ENCODE measurements at places on chromosomes 12 and 14.
A peak's percentile ranks its signal among the peaks of the same experiment; 100 is the strongest.

DNA sequence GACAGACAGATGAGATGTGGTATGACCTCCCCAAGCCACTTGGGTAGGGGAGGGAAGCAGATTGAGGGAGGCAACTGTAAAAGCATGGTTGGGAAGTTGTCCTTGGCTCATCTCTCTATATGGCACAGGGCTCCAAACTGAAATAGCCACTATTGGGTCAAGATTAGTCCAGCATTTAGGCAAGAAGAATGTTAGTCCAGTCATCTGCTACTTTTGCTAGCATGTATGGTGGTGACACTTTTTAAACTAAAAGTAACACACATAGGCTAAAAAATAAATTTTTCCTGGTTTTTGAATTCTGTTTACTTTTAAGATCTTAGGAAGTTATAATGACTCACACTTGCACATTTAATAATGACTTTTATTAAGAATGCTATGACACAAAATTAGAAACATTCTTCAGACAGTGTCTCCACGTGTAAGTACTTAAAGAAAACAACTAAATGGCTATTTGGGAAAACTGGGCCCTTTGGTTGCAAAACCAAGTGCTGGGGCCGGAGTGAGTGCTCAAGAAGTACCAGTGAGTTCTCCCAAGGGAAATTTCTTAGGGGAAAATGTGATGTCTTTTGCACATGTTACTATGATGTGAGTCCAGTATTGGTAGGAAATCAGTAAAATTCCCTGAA, 179.1 kb upstream of the HIF1A start:
- no peak for DNase-seq

- no peak for DNase-seq
These were observed 97.1 kb downstream of the SLC38A6 start for GRCh38 chr14:61077951-61078720.

DNA sequence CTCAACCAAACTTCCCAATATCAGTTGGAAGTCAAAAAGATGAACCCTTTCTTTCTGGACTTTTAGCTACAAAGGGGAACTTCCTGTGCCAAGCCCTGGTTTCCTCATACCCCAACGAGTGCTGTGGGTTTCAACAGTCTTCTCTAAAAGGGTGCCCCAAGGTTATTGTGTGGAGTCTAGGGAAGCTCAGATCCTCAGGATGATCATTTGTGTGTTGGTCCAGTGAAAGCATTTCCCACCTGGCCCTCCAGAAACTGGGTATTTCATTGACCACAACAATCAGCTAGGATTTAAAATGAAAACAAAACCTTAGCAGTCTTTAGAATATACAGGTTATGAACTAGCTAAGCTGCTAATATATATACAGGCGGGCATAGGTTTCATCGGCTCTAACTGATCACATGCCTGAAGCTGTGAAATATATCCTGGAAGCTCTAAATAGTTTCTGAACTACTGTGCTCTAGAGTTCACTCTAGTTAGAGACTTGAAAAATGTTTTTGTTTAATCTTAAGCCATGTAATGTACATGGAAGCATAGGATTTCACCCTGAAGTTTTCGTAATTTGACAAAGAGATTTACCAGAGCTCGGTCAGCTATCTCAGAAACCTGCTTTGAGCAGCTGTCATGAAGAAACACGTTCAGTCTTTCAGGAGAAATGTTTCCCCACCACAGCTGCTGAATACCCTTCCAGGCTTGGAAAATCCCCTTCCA, 29.6 kb downstream of the P2RX4 start:
- DNase-seq = no peak

GRCh38 chr14:77151918-77152588, 10.5 kb upstream of the ZDHHC22 start:
- DNase-seq = peak; percentile 39

DNA sequence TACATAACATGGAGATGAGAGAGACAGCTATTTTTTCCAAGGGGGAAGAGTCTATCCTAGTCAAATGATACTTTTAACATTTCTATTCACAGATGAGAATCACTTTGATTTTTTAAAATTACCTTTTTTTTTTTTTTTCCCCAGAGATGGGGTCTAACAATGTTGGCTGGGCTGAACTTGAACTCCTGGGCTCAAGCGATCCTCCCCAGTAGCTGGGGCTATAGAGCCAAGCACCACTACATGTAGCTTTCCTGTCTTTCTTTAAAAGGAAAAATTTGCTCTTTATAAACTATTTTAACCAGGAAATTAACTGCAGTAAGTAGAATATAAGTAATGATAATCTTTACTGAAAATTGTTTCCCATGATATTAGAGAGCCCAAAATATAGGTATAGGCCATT, 3.3 kb downstream of the PRICKLE1 start:
- no peak for DNase-seq

GRCh38 chr14:44979273-44979672, 17.3 kb downstream of the TOGARAM1 start:
- DNase-seq = no peak

DNA sequence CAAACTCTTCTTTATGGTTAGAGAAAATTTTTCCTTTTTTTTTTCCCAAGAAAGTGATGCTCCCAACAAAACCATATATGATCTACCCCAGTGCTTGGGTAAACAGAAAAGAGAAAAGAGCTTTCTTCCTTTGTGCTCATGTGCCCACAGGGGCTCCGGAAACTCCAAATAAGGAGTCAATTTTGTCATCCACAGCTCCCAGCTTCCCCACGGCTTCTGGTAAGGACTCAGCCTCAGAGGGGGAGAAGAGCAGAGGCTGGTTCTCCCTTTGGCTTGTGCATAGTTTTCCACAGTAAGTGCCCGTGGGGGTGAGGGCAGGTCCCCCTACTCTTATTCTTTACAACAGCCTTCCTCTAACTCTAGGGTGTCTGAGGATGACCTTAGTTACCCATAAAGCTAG, 13.3 kb upstream of the RGS6 start:
- peak; percentile 69 for DNase-seq

DNA sequence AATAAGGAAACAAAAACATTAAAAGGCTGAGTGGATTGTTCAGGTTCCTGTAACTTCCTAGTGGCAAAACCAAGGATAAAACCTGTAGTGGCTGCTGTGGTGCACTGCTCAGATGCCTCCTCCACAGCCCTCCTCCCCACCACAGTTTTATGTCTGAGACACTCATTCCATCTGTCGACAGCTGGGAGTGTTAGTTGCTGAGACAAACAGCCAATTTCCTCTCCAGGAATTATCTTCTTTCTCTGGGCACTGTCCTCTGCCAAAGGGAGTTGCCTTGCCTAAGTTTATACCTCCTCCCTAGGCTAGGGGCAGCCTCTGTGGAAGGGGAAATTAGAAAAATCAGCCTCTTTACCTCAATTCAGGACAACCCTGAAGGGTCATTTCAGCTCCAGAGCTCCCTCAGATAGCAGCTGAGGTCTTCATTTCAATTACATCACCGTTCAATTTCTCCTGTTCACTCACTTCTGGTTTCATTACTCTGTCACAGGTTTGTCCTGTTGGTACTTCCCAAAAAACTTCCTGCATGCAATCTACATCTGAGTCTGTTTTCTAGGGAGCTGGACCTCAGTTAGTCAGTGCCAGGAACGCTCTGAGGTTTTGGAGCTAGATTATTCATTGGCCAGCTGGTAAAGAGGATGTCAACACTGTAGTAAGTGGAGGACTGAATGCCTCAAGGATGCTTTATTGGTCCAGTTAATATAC, 74.9 kb upstream of the ATP2B1 start:
- peak; percentile 2 for DNase-seq

GRCh38 chr12:59282999-59283398, 312.8 kb upstream of the SLC16A7 start:
- DNase-seq = peak; percentile 64

Measured in GM23338 (cell line).